ENCODE measurements at places on chromosomes 11 and 22. TPM values are rescaled to one million over a fixed set of nuclear protein-coding genes. Genes with fewer than 3 reads are reported as not detected.
A peak's percentile ranks its signal among the peaks of the same experiment; 100 is the strongest.

GRCh38 chr11:89521294-89521693 lies 30.1 kb upstream of the NOX4 start:
- DNase-seq = no peak

DNA sequence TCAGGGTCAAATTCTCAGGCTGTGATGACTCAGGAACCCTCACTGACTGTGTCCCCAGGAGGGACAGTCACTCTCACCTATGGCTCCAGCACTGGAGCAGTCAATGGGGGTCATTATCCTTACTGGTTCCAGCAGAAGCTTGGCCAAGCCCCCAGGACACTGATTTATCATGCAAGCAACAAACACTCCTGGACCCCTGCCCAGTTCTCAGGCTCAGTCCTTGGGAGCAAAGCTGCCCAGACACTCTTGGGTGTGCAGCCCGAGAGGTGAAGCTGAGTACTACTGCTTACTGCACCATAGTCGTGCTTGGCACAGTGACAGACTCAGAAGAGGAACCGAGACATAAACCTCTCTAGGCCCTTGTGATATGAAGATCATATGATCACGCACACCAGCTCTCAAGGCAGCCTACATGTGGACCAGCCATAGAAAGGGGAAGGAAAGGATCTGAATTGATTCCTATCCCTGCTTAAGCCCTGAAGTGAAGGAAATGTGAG lies 58.2 kb downstream of the ZNF280B start:
- no peak for DNase-seq

DNA sequence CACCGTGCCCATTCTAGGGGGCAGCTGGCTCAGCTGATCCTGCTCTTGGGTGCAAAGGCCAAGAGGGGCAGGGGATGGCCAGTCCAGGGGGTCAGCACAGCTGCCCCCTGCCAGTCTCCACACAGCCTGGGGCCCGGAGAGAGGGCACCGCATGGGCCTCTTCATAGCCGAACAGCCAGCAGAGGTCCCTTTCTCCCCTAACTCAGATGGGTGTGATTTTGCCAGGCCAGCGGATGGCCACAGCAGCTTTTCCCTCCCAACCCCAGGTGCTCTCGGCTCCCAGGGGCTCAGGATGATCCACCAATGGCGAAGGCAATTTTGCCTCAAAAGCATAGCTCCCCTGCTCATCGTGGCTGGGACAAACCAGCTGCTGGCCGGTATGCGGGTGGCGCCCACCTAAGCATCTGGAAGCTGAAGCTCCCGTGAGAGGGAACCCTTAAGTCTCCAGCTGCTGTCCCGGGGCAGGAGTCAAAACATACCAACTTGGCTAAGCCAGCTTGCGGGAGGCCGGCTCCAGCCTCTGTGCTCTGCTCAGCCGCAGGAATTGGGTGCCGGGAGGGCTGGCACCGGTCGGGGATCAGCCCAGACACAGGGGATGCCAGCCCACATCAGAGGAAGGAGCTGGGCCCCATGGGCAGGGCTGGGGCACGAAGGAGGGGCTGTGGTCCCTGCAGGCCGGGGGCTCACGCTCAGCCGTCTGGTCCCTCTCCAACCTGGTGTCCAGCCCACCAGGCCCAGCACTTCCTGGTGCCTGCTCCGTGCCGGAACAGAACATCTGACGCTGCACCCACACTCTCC lies 30.5 kb upstream of the GNB1L start:
- DNase-seq = peak; percentile 53

GRCh38 chr11:73542175-73542574 lies 55.7 kb downstream of the FAM168A start:
- DNase-seq = no peak

- peak; percentile 49 for DNase-seq
Observed at GRCh38 chr22:37054600-37055365, 3.2 kb downstream of the KCTD17 start.

DNA sequence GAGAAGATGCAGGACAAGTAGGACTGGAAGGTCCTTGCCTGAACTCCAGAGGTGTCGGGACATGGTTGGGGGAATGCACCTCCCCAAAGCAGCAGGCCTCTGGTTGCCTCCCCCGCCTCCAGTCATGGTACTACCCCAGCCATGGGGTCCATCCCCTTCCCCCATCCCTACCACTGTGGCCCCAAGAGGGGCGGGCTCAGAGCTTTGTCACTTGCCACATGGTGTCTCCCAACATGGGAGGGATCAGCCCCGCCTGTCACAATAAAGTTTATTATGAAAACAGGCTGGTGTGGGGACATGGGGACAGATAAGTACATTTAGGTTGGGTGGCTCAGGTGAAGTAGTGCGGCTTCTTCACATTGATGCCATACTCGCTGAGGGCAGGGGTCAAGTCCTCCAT lies 1.4 kb downstream of the TAF10 start:
- DNase-seq = no peak

DNA sequence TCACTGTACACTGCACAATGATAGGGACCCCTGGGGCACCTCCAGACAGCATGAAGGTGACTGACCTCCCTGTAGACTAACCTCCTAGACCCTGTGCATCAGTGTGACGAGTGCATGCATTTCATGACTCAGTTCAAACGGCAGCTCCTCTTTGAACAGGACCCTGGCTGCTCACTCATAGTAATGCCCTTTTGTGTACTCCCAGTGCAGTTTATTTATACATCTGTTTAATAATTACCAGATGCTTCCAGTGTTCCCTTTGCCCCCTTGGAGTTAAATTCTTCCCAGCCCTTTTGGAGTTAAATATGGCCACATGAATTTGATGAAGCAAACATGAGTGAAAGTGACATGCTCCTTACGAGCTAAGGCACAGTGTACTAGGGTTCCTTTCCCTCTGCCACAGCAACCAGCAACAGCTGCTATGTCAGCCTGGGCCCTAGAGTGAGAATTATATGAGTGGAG lies 72.4 kb downstream of the PANX1 start:
- DNase-seq = no peak

DNA sequence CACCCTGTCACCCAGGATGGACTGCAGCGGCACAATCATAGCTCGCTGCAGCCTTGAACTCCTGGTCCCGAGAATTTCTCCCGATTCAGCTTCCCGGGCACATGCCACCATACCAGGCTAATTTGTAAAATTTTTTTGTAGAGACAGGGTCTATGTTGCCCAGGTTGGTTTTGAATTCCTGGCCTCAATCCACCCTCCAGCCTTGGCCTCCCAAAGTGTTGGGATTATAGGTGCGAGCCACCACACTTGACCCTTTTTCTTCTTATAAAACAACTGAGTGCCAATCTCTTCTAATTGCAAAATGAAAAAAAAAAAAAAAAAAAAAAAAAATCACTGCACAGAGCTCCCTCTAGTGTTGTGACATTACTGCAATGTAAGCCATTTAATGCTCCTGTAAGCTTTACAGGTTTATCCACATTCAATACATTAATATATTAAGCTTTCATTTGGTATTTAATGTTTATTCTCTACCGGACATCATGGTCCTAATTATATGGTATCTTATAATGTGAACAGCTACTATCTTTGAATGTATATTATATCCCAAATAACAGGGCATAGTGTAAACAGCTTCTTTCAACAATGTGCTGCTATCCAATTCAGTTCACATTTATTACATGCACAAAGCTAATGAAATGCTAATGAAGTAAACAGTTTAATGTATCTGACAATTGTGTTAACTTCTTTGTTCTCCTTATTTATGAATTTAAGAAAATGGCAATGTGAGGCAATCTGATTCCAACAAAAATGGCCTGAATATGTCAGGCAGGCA lies 44.6 kb downstream of the COPB1 start:
- DNase-seq = no peak

GRCh38 chr11:96760306-96760705 lies 370.5 kb downstream of the JRKL start:
- no peak for DNase-seq

- DNase-seq = no peak
Observed at GRCh38 chr11:106446955-106447354, 369.5 kb downstream of the AASDHPPT start.

GRCh38 chr11:65900125-65900898 lies at the start of gene FOSL1:
TSS of gene FOSL1 (minus strand) at chr11:65900388. CDS start at chr11:65900339, 49 bp downstream.
- DNase-seq = peak; percentile 98

DNA sequence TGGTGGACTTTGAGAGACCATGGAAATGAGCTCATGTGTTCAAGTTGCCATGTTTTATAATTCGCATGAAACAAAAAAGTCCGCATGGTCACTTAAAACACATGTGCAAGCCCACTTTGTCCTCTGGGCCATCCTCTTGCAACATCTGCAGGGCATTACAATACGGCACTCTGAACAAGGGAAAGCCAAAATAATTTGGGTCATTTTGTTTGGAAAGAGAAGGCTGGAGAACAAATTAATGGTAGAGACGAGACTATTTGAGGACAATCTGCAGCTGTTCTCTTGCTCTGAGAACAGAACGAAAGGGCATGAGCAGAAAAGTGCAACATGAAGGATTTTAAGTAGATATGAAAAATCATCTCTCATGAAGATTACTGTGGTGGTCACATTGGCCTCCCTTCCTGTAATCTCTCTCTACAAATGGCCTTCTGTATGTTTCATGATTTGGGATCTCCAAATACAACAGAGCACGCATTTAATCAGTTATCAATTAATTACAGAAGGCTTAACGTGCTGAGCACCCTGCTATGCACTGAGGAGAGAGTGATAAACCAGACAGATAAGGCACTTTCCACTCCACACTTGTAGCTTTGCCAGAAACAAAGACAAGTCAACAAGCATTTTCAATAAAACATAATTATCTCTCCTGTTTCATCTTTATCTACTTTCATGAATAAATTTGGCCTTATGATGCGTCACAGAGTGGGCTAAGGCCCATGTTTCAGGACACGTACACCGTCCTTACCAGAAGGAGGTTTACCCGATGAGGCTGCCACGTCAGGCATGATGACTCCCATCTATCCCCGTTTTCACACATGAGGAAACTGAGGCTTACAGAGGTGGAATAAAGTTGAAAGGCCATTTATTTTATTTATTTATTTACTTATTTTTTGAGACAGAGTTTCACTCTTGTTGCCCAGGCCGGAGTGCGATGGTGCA lies 384.1 kb downstream of the LARGE1 start:
- DNase-seq = no peak

- peak; percentile 92 for DNase-seq
Observed at GRCh38 chr22:32661296-32661695, 140.2 kb upstream of the TIMP3 start.

DNA sequence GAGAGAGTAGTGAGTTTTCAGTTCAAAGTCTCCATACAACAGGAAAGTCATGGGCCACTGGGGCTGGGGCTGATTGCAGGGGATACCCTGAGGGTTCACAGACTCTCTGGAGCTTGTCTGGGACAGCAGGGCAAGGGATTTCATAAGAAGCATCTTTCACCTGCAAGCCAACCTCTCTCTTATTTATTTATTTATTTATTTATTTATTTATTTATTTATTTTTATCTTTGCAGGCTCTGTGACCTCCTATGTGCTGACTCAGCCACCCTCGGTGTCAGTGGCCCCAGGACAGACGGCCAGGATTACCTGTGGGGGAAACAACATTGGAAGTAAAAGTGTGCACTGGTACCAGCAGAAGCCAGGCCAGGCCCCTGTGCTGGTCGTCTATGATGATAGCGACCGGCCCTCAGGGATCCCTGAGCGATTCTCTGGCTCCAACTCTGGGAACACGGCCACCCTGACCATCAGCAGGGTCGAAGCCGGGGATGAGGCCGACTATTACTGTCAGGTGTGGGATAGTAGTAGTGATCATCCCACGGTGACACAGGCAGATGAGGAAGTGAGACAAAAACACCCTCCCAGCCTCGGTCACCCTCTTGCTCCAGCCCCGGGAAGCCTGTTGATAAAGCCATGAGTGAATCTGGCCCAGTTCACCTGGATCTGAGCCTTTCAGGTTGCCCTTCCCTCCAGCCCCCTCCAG lies 68.4 kb downstream of the GGTLC2 start:
- DNase-seq = no peak

- no peak for DNase-seq
Observed at GRCh38 chr11:79314906-79315689, 125.7 kb downstream of the TENM4 start.

SLC22A25 gene
- total RNA-seq = not detected

ZP1 gene
- total RNA-seq = 0.36 TPM

ENTHD1 gene
- total RNA-seq = not detected

OR8D1 gene
- total RNA-seq = not detected

All from osteoblast (primary cell).